ENCODE measurements at places on chromosomes 13 and 19.

DNA sequence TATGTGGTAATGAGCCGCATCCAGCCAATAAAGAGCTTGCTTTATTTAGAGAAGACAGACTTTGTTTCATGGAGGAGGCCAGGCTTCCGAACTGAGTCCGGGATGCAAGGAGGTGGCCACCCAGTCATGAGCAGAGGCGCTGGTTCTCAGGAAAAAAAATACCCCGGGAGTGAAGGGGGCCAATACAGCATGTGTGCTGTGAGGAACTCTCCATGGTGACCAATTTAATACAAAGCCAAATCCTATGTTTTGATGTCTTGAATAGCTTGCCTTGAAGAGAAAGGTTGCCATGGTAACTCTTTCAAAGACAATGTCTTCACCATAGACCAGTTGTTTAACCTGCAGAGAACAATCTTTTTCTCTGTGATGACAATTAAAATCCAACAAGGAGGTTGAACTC, 43.4 kb upstream of the PDCD5 start:
- no peaks in the 10 kb centered on the region for H3K4me1 ChIP-seq
- H3K4me3 ChIP-seq: no peak overlapping the region
- no peak overlapping the region for H3K27ac ChIP-seq
- DNase-seq: no peak
- no peaks in the 10 kb centered on the region for H3K36me3 ChIP-seq

DNA sequence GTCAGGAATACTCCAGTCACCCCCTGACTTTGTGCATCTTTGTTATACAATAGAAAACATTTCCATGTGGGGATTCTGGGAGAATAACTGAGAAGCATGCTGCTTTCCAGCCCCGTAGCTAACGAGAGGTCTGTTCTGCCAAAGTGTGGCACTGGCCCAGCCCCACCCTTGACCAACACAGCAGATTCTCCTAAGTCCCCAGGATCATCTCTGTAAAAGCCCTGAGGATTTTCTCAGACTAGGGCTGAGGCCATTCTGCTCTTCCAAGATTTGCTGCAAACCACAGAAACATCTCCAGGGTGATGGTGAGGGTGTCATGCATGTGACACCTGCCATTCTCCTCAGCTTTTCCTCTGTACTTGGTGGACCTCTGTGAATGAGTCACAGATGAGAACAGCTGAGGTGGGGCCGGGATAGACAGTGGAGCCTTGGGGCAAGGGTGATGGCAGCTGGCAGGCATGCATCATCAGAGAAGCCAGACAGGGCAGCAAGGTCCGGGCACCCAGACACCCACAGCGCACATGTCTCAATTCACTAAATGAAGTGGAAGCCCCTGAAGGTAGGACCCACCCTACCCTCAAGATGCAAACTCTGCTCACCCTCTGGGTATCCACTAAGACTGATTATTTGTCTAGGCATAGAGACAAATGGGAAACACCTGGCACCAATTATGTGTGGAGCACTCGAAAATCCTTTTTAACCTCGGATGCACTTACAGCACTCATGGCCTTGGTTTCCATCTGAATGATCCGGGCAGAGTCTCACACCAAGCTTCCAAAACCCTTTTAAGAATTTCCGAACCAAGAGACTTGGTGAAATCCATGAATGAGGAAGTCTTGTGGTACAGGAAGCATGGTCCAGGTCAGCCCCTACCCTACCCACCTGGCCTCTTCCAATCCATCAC, 20.1 kb upstream of the DOCK9 start:
- peaks cover 29% of the 10 kb centered on the region for H3K4me1 ChIP-seq
- no peaks in the 10 kb centered on the region for H3K27me3 ChIP-seq
- DNase-seq: no peak
- H3K4me3 ChIP-seq: no peak overlapping the region
- H3K36me3 ChIP-seq: peaks cover 3% of the 10 kb centered on the region

- no peaks in the 10 kb centered on the region for H3K27me3 ChIP-seq
- no peak for DNase-seq
- peaks cover 35% of the 10 kb centered on the region for H3K4me1 ChIP-seq
- peak overlapping the region; percentile 47 for H3K27ac ChIP-seq
- H3K4me3 ChIP-seq: no peak overlapping the region
Measured at GRCh38 chr13:46172531-46172991, 9.4 kb downstream of the LCP1 start.

DNA sequence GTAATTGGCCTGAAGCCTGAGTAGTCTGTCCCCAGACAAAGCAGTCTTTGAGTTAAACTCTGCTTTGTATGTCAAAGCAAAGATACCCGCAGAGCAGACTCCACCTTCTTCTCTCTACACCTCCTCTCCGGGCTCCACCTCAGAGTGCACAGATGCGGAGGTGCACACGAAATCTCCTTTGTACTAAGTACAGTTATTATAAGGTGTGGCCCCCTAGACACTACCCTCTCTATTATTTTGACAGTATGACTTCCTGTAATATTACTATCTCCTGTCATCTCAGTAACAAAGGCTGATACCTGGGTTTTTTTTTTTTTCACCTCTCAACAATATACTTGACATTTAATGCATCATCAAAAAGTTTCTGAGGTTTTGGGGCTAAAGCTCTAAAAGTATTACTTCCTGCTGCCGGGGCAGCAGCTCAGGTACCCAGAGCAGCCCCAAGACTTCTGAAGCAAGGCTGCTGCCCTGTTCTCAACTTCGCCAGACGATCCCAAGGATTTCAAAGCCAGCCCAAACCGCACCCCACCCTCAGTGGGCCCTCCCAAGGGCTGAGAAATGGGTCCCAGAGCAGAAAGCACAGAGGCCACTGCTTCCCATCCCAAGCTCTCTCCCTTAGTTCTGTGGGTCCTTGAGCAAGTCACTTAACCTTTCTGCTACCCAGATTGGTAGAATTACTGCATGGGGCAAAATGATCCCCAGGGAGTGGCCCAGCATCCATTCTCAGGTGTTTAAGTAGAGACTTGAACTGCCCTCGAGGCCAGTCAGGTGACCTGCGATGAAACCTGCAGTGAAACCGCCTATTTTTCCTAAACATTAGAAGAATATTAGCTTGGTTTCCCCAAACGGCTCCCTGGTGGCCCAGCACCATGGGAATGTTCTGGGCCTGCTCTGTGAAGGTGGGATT, 180.6 kb downstream of the FOXO1 start:
- H3K27ac ChIP-seq: no peak overlapping the region
- no peaks in the 10 kb centered on the region for H3K27me3 ChIP-seq
- H3K4me3 ChIP-seq: no peak overlapping the region
- H3K4me1 ChIP-seq: peaks cover 3% of the 10 kb centered on the region

DNA sequence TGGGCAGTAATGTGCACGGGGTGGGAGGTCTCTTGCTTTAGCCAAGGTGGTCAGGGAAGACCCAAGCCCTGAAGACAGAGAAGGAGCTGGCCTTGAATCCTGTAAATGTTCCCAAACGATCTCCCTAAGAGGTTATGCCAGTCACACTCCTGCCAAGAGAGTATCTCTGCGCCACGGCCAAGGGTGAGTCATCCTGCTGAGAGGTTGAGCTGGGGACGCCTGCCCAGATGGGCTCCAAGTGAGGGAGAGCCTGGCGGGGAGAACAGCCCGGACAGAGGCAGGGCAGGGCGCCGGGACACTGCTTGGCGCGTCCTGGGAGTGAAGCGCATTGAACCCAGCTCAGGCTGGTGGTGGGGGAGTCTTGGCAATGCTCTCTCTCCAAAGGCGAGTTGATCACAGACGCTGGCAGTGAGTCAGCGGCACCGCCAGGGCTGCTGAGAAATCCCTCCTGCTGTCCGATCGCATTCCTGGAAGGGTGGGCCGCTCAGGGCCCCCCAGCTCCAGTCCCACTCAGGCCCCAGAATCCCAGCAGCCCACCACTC, 16.4 kb downstream of the SULT2B1 start:
- H3K27me3 ChIP-seq: no peaks in the 10 kb centered on the region
- no peak overlapping the region for H3K4me3 ChIP-seq
- peak overlapping the region; percentile 84 for H3K27ac ChIP-seq
- H3K4me1 ChIP-seq: peaks cover 10% of the 10 kb centered on the region

GRCh38 chr13:81874253-81874652, 1533.3 kb upstream of the SPRY2 start:
- H3K4me1 ChIP-seq: no peaks in the 10 kb centered on the region
- H3K36me3 ChIP-seq: no peaks in the 10 kb centered on the region
- no peak overlapping the region for H3K27ac ChIP-seq
- no peaks in the 10 kb centered on the region for H3K27me3 ChIP-seq

GRCh38 chr13:113842336-113843062, 21.4 kb downstream of the GAS6 start:
- H3K4me1 ChIP-seq: peaks cover 55% of the 10 kb centered on the region
- H3K4me3 ChIP-seq: no peak overlapping the region
- peaks cover 36% of the 10 kb centered on the region for H3K36me3 ChIP-seq
- H3K27ac ChIP-seq: peak overlapping the region; percentile 79
- H3K27me3 ChIP-seq: no peaks in the 10 kb centered on the region
- DNase-seq: no peak

DNA sequence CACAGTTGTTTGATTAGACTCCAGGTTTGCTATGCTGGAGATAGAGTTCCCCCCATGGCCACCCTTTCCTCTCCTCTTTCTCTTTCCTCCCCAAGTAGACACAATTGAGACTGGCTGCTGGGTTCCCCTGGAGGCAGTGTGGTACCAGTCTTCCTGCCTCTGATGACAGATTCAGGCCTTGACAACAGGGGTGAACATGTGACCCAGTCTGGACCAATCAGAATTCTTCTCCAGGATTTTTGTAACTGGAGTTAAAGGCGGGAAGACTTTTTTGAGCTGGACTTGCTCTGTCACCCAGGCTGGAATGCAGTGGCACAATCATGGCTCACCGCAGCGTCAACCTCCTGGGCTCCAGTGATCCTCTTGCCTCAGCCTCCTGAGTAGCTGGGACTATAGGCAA, 48.7 kb downstream of the CCNE1 start:
- H3K27me3 ChIP-seq: peaks cover 63% of the 10 kb centered on the region
- DNase-seq: no peak
- H3K36me3 ChIP-seq: no peaks in the 10 kb centered on the region
- no peak overlapping the region for H3K27ac ChIP-seq
- H3K4me1 ChIP-seq: no peaks in the 10 kb centered on the region

DNA sequence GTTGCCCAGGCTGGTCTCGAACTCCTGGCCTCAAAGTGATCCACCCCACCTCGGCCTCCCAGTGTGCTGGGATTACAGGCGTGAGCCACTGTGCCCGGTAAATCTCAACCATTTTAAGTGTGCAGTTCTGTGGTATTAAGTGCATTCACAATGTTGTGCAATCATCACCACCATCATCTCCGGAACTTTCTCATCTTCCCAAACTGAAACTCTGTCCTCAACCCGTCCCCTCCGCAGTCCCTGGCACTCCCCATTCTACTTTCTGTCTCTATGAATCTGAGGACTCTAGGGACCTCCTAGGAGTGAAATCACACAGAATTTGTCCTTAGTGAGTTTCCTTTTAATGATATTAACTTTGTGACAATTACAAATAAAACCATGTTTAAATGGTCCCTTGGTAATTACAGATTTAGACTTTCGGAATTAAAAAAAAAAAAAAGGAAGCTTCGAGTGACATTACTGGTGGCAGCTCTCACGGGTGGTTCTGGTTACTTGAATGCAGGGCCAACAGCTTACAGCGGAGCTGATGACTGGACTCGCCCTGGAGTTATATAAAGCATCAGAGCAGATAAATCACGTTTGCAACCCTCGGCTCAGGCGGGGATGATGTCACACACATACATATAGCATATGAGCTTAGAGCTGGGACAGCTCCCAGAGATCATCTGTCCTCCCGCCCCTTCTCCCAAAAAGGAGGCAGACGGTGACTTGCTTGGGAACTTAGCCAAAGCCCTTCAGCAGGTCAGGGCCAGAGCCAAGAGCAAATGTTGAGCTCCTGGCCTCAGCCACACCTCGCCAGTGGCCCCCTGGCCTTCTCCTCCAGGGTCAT, 89.8 kb downstream of the ZNF557 start:
- peak overlapping the region; percentile 55 for H3K27ac ChIP-seq
- DNase-seq: no peak
- H3K4me1 ChIP-seq: no peaks in the 10 kb centered on the region
- H3K4me3 ChIP-seq: no peak overlapping the region
- H3K27me3 ChIP-seq: no peaks in the 10 kb centered on the region
- H3K36me3 ChIP-seq: no peaks in the 10 kb centered on the region

GRCh38 chr13:92187378-92187989, 789.1 kb downstream of the GPC5 start:
- no peak overlapping the region for H3K4me3 ChIP-seq
- no peaks in the 10 kb centered on the region for H3K4me1 ChIP-seq
- H3K36me3 ChIP-seq: no peaks in the 10 kb centered on the region
- DNase-seq: no peak

DNA sequence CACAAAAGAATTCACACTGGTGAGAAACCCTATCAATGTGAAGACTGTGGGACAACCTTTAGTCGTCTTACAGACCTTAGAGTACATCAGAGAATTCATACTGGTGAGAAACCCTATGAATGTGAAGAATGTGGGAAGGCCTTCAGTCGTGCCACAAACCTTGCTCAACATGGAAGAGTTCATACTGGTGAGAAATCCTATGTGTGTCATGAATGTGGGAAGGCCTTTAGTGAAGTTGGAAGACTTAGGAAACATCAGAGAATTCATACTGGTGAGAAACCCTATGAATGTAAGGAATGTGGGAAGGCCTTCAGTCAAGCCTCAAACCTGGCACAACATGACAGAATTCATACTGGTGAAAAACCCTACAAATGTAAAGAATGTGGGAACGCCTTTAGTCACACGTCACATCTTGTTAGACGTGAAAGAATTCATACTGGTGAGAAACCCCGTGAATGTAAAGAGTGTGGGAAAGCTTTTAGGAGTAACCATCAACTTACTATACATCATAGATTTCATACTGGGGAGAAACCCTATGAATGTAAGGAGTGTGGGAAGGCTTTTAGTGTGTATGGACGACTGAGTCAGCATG, 24.0 kb upstream of the ZNF573 start:
- DNase-seq: no peak
- H3K4me3 ChIP-seq: no peak overlapping the region
- no peaks in the 10 kb centered on the region for H3K36me3 ChIP-seq
- H3K27ac ChIP-seq: no peak overlapping the region

- H3K27ac ChIP-seq: no peak overlapping the region
- H3K36me3 ChIP-seq: no peaks in the 10 kb centered on the region
Measured at GRCh38 chr19:31602548-31602947, 253.3 kb upstream of the TSHZ3 start.

GRCh38 chr13:74270018-74270417, 135.8 kb upstream of the KLF12 start:
- DNase-seq: no peak
- no peaks in the 10 kb centered on the region for H3K36me3 ChIP-seq
- no peaks in the 10 kb centered on the region for H3K27me3 ChIP-seq
- no peak overlapping the region for H3K27ac ChIP-seq
- H3K4me1 ChIP-seq: no peaks in the 10 kb centered on the region

- no peak overlapping the region for H3K27ac ChIP-seq
- H3K4me1 ChIP-seq: no peaks in the 10 kb centered on the region
- no peak for DNase-seq
- no peak overlapping the region for H3K4me3 ChIP-seq
- H3K36me3 ChIP-seq: no peaks in the 10 kb centered on the region
- H3K27me3 ChIP-seq: no peaks in the 10 kb centered on the region
Measured at GRCh38 chr13:90591260-90591926, 756.1 kb upstream of the MIR17HG start.

GRCh38 chr13:30667014-30667413, 49.3 kb downstream of the USPL1 start:
- no peak for DNase-seq
- H3K27ac ChIP-seq: no peak overlapping the region
- no peak overlapping the region for H3K4me3 ChIP-seq
- H3K36me3 ChIP-seq: no peaks in the 10 kb centered on the region
- H3K27me3 ChIP-seq: no peaks in the 10 kb centered on the region

- peaks cover 65% of the 10 kb centered on the region for H3K4me1 ChIP-seq
- no peaks in the 10 kb centered on the region for H3K36me3 ChIP-seq
- H3K27me3 ChIP-seq: no peaks in the 10 kb centered on the region
- H3K27ac ChIP-seq: peak overlapping the region; percentile 66
- H3K4me3 ChIP-seq: no peak overlapping the region
Measured at GRCh38 chr19:10749435-10750384, 31.8 kb downstream of the DNM2 start.

Data from esophagus squamous epithelium (tissue), 5 donors.